ENCODE measurements at places on chromosomes 4 and X.

GRCh38 chr4:26648260-26648659 lies 64.4 kb downstream of the TBC1D19 start:
- no peak for DNase-seq

- no peak for DNase-seq
These were observed 50.8 kb downstream of the PPEF1 start for GRCh38 chrX:18757956-18758932.

DNA sequence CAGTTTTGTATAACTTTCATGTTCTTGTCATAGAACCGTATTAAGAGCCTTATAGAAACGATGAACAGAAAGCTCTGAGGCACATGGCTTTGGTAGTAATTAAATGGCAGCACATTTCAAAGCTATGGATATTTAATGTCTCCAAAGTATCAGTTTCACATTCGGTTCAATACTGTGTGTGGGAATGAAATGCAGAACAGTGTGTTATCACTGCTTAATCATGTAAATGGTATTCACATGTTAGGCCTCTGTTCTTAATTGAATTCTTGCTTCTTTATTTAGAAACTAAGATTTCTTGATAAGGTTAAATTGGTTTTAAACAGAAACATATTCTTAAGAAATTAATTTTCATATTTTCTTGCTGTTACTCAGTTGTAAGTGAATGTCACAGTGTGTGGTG lies 701.0 kb upstream of the PITX2 start:
- DNase-seq: no peak

- DNase-seq: no peak
These were observed 332.1 kb downstream of the PABPC4L start for GRCh38 chr4:133869486-133869885.

GRCh38 chr4:174828845-174829701 lies at the start of gene GLRA3:
Gene GLRA3 (minus strand): TSS chr4:174829247. CDS start chr4:174828811, 436 bp downstream.
- DNase-seq: no peak

DNA sequence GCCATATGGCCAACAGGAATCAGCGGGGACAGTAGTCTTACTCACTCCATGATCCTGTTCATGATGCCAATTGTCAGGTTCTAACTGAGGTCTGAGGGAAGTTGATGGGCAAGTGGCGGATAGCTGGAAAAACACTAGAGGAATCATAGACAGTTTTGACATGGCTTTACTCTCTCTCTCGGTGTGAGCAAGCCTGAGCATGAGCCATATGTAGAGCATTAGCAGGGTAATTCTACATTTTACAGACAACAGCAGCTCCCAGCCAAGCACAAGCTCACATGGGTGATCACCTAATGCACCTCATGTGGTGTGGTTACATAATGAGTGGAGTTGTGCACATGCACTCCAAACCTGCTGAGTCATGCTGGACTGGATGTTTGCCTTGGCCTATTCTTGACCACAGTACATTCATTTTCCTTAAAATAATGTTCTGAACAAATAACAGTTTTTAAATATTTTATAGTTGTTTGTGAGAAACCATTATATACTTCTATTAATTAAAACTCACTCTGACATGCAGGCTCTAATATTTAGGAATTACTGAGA lies 429.2 kb downstream of the GPAT3 start:
- no peak for DNase-seq

DNA sequence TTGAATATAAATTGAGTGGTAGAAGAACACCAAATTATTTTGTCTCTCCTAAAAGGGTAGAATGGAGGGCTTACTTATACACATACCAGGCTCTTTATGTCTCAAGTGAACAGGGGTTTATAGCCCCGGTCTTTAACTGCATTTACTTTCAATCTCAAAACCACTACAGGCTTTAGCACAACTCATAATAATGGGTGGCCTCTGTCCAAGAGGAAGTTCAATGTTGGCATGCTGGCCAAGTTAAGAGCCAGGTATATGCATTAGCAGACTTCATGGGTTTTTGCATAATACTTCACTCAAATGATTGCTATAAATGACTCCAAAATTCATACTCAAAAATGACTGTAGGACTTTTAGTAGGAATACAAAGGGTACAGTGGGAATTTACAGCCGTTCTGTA lies 118.5 kb upstream of the OTUD4 start:
- no peak for DNase-seq

GRCh38 chrX:67692246-67692645 lies 148.4 kb downstream of the AR start:
- no peak for DNase-seq

DNA sequence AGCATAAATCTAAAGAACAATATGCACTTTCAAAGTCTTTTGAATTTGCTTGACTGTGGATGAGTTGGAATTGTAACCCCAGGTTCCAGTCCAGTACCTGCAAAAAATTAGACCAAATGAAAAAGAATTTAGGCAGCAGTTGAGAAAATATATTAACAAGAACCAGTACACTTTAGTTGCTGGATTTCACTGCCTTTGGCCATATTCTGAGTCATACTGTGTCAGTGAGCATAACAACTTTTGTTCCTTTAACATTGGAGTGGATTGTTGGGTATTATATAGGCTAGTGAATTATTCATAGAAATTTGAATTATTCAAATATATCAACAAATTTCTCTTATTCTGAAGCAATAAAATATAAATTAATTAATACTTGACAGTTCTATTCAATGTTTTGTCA lies 101.5 kb upstream of the SMAD1 start:
- DNase-seq: no peak

Measured in stimulated activated CD8-positive, alpha-beta memory T cell treated with anti-CD3 and anti-CD28 coated beads, Interleukin-15, amount 100 ng/mL, for 1 hour (primary cell).